ENCODE measurements at places on chromosomes 1 and 21. TPM values are rescaled to one million over a fixed set of nuclear protein-coding genes. Genes with fewer than 3 reads are reported as not detected.
A peak's percentile ranks its signal among the peaks of the same experiment; 100 is the strongest.

The NPPA gene
- not detected for total RNA-seq

The MAST2 gene
- 17.1 TPM for total RNA-seq

The ZNF683 gene
- not detected for total RNA-seq

The PDZK1 gene
- 1.3 TPM for total RNA-seq

The AADACL3 gene
- not detected for total RNA-seq

The APP gene
- 162 TPM for total RNA-seq

The ANKRD35 gene
- total RNA-seq = not detected

The CDC42BPA gene
- total RNA-seq = 27.7 TPM

The FAM20B gene
- 30.9 TPM for total RNA-seq

The BCL2L15 gene
- total RNA-seq = 0.06 TPM

DNA sequence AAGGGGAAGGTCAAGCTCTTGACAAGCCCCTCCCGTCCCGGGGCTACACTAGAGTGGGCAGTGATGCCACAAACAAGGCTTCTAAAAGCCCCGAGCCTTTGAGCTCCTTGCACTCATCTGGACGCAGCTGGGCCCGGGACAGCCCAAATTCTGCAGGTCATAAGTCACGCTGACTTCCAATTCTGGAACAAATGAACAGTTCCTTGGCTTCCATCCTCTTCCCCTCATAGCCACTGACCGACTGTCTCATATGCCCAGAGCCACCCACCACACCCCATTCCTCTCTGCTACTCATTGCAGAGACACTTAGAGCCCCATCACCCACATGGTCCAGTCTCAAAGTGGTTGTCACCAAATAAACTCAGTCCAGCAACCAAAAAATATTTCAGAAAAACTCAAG, 32.8 kb upstream of the PRELP start:
- no peak for DNase-seq

GRCh38 chr1:72271555-72272085, 10.7 kb downstream of the NEGR1 start:
- no peak for DNase-seq

DNA sequence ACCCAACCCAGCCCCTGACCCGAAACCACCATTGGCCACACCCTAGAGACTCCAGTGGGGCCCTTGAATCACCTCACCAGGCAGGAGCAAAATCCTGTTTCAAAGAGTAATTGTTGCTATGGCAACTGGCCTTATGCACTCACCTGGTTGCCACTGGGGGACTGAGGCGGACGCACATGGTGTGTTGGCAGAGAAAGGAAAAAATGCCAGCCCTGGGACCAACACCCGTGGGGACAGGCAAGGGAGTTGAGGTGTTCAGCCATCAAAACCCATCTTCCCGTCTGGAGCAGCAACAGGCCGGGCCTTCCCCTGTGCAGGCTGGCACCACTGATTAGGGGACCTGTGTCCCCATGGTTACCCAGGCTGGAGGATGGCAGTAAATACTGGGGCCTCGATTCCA, 395.8 kb upstream of the VAMP3 start:
- DNase-seq = no peak

- DNase-seq = no peak
Observed at GRCh38 chr1:4430406-4431365, 223.7 kb upstream of the AJAP1 start.

- no peak for DNase-seq
Observed at GRCh38 chr1:158107916-158108315, 72.8 kb upstream of the CD1D start.

- DNase-seq = no peak
Observed at GRCh38 chr1:118206966-118207365, 21.9 kb upstream of the SPAG17 start.

DNA sequence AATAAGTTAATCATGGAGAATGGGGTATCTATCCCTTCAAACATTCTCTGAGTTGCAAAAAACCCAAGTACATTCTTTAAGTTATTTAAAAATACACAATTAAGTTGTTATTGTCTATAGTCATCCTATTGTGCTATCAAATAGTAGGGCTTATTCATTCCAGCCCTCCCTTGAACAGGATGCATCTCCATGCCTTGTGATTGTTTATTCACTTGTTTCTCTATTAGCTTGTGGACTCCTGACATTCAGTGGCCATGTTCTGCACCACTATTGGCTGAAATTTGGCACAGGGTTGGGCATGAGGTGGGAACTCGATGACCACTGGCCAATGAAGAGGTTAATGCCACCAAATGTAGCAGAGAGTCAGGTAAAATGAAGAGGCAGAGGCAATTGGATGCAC, 272.8 kb downstream of the TNR start:
- no peak for DNase-seq

GRCh38 chr1:20555758-20556120, 3.4 kb downstream of the FAM43B start:
- DNase-seq = no peak

GRCh38 chr1:32536764-32537163, 2.5 kb upstream of the ZBTB8A start:
- no peak for DNase-seq

DNA sequence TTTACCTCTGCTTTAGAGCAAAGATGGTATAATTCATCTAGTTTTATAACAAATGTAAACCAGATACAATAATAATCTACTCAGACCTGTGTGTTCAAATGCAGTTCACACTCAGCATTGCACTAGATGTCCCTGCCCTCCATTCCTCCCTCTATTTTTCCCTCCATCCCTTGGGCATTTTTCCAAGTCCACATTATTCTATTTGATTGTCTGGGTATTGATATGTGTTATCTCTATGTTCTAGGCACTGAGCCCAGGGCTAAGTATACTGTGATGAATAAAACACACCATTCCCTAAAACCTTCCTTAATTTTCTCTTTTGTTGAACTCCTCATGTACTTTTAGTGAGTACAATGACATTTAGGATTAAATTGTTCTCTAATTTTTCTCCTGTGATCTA, 66.2 kb upstream of the HMCN1 start:
- no peak for DNase-seq

DNA sequence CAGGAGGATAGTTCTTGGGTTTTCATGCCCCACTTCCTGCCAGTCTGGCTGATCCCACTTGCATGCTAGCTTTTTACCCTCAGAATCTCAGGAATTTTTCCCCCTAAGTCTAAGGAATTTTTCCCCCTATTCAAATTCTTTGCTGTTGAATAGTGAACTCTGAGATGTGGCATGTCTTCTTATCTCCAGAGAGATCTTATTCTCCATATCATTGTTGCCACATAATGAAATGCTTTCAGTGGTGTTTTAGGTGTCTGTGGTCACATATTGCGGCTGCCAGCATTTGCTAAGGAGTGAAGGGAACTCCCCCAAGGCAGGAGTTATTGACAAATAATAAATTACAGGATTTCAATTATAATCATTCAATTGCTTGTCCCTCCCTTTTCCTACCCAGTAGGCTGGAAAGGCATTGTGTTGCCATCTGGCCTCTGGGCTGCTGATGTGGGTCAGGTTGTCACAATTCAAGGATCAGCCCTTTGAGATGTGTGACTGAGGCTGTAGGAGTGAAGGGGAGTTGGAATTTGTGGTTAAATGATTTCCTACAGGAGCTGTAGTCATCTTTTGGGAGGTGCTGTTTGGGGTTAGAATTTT, 3.9 kb upstream of the FLG start:
- DNase-seq = peak; percentile 59
